ENCODE measurements at places on chromosomes 1 and 21. TPM values are rescaled to one million over a fixed set of nuclear protein-coding genes. Genes with fewer than 3 reads are reported as not detected.

DNA sequence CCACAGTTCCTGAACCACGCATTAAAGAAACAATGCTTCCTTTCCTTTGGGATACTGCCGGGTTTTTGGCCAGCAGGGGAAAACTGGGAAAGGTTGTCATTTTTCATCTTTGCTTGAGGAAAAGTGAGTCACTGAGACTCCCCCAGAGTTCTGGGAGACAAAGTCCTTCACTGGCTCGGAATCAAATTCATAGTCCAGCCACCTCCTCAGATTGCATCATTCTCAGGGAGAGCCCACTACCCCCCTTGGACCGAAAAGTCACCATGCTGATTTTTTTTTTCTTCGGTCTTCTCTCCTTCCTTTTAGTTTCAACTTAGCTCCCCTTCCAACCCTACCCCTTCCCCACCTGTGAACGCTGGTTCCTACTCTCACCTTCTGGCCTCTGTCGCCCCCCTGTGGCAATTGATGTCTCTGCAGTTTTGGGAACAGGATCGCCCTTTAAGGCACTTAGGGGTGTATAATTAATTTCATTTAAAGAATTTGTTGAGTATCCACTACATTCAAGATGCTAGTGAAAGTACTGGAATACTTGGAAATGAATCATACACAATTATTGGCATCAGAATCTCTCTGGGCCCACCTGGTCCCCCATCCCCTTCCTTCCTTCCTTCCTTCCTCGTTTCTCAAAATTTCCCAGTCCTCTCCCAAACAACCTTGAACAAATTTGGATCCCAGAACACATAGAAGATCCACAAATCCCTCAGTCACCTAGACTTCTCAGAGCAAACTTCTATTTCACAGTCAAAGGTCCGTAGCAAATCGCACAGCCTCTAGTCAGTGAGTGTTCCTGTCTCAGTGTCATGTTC lies 6.9 kb downstream of the ACKR1 start:
- DNase-seq: no peak

GRCh38 chr21:36643374-36644250 lies 55.3 kb upstream of the SIM2 start:
- no peak for DNase-seq

The NHLH1 gene
- total RNA-seq: 0.10 TPM

The RHOU gene
- total RNA-seq: 19.7 TPM

The DISP3 gene
- not detected for total RNA-seq

The IL10RB gene
- total RNA-seq: 12.3 TPM
